ENCODE measurements at places on chromosomes 6 and 20. TPM values are rescaled to one million over a fixed set of nuclear protein-coding genes. Genes with fewer than 3 reads are reported as not detected.
A peak's percentile ranks its signal among the peaks of the same experiment; 100 is the strongest.

DNA sequence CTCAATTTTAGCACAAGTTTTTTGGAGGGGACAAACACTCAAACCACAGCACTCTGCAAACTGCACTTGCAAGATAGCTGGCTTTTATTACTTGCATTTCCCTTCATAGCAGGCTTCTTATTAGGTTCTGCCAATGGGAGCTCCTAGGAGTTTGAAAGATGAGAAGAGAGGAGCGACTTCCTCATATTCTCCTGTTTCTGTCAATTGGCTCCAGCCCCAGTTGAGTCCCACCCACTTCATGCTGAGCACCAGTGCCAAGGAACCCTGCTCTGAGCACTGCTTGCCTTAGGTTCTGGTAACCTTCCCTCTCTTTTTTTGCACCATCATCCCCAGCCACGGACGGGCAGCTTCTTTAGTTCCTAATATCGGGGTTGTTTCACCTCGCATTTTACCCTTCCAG lies 67.9 kb downstream of the PSMB1 start:
- DNase-seq: no peak

GRCh38 chr20:19758133-19758500 lies at the start of gene RIN2:
Gene RIN2, plus strand, starts transcription at chr20:19758258. Its CDS starts 131,344 bp downstream, at chr20:19889602.
- H3K4me1 ChIP-seq: no peaks in the 10 kb centered on the region
- no peak within 1 kb of the TSS for H3K27ac ChIP-seq
- H3K4me3 ChIP-seq: peak within 1 kb of the TSS; percentile 68
- H3K36me3 ChIP-seq: no peaks in the 10 kb centered on the region

GRCh38 chr20:46690219-46691106 lies 1.2 kb upstream of the TP53RK start:
- H3K4me3 ChIP-seq: no peak overlapping the region
- peak overlapping the region; percentile 78 for H3K27ac ChIP-seq
- no peaks in the 10 kb centered on the region for H3K36me3 ChIP-seq
- H3K27me3 ChIP-seq: no peaks in the 10 kb centered on the region
- no peak for DNase-seq

- no peaks in the 10 kb centered on the region for H3K36me3 ChIP-seq
- H3K4me1 ChIP-seq: peaks cover 6% of the 10 kb centered on the region
- H3K27ac ChIP-seq: no peak overlapping the region
- peaks cover 9% of the 10 kb centered on the region for H3K27me3 ChIP-seq
These were observed 6.0 kb upstream of the TULP1 start for GRCh38 chr6:35518566-35519312.

DNA sequence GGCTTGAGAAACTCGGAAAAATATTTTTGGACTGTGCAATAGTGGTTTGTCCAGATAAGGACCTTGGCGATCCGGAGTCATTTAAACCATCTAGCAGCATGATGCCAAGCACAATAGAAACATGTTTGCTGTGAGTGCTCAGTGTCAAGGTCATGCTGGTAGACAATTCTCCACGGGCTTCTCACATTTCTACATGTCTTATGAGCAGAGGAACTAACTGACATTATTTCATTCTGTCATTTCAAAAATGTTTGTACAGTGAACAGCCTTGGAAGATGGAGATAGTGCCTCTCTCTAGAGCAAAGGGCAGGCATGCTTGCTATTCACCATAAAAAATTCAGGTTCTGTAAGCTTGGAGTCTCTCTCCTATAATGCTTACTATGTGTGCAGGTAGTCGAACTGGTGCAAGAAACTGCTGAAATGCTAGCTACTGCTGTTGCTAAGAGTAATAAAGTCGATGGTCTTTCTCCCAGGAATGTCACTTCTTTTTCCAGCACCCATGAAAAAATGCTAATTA lies 25.4 kb upstream of the CCN2 start:
- H3K36me3 ChIP-seq: no peaks in the 10 kb centered on the region
- H3K27ac ChIP-seq: no peak overlapping the region
- H3K27me3 ChIP-seq: no peaks in the 10 kb centered on the region
- DNase-seq: no peak

DNA sequence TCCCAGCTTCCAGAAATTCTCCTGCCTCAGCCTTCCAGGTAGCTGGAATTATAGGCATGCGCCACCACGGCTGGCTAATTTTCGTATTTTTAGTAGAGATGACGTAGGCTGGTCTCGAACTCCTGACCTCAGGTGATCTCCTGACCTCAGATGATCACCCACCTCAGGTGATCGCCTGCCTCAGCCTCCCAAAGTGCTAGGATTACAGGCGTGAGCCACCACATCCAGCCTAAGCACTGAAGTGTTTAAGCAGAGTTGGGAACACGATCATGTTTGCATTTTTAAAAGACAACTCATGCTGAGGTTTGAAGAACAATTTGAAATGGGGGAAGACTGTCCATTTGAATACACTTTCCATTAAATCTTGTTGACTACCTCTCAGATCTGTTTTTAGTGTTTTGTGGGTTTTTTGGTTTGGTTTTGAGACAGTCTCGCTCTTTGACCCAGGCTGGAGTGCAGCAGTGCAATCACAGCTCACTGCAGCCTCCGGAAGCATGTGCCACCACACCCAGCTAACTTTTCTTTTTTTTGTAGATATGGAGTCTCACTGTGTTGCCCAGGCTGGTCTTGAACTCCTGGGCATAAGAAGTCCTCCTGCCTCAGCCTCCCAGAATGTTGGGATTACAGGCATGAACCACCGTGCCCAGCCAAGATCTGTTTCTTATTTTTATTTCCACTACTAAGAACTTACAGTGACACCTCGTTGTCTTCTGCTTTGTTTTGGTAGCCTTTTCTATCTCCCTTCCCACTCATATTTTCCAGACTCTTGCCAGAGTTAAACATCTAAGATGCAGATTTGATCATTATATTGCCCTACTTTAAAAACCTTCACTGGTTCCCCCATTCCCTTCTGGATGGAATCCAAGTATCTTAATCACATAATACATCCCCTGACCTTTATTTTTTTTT lies 5.5 kb downstream of the CASP8AP2 start:
- DNase-seq: no peak
- peak overlapping the region; percentile 84 for H3K27ac ChIP-seq
- no peaks in the 10 kb centered on the region for H3K36me3 ChIP-seq

DNA sequence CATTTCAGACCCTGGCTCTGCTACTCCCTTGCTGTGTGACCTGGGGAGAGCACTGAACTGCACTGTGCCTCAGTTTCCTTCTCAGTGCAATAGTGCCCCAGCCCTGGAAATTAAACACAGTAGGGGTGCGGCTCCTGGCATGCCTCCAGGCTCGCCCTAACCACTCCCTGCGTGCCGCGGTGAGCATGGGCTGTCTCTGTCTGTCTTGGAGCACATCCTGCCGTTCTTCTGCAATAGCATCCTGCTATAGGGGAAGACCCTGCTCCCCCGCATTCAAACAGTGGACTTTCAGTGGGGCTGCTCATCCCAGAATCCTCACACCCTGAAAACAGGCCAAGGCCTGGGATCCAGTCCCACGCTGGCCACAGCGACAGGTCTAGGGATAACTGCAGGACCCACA lies 129.5 kb downstream of the FOXC1 start:
- no peaks in the 10 kb centered on the region for H3K36me3 ChIP-seq
- DNase-seq: no peak
- no peaks in the 10 kb centered on the region for H3K4me1 ChIP-seq
- H3K27ac ChIP-seq: no peak overlapping the region
- no peaks in the 10 kb centered on the region for H3K27me3 ChIP-seq
- no peak overlapping the region for H3K4me3 ChIP-seq

DNA sequence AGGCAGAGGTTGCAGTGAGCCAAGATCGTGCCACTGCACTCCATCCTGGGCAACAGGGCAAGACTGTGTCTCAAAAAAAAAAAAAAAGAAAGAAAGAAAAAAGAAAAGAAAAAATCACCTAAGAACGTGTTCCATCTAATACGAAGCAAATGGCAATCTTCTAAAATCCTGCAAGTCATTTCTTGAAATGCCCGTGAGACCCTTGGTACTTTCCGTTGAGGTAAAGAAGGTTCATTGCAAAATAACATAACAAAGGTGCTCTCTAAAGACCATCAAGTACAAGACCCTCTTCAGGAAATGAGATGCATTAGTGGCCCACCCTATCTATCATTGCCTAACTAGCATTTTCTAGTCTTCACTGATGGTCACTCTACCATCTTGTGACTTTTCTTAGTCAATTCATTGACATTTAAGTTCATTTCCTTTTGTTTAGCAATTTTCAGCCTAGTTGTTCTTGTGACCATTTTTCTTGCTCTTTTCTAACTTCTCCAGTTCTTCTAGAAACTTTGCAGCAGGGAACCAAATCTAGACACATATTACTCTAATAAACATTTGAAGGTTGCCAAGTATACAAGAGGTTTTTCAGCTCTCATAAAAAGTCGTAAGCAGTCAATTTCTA lies 14.0 kb downstream of the MBOAT1 start:
- no peaks in the 10 kb centered on the region for H3K27me3 ChIP-seq
- H3K4me1 ChIP-seq: no peaks in the 10 kb centered on the region
- H3K4me3 ChIP-seq: no peak overlapping the region
- no peak overlapping the region for H3K27ac ChIP-seq
- no peak for DNase-seq

GRCh38 chr6:140475086-140475485 lies 1100.6 kb upstream of the CITED2 start:
- no peaks in the 10 kb centered on the region for H3K36me3 ChIP-seq
- no peaks in the 10 kb centered on the region for H3K4me1 ChIP-seq
- H3K27ac ChIP-seq: no peak overlapping the region

GRCh38 chr6:89121934-89122333 lies 4.1 kb upstream of the SRSF12 start:
- H3K4me3 ChIP-seq: no peak overlapping the region
- peaks cover 8% of the 10 kb centered on the region for H3K4me1 ChIP-seq
- H3K27me3 ChIP-seq: no peaks in the 10 kb centered on the region

NCOA5 gene
- total RNA-seq: 40.5 TPM

- no peak for DNase-seq
- no peak overlapping the region for H3K4me3 ChIP-seq
- no peak overlapping the region for H3K27ac ChIP-seq
- no peaks in the 10 kb centered on the region for H3K36me3 ChIP-seq
These were observed 46.0 kb downstream of the SIRPA start for GRCh38 chr20:1941226-1941625.

NRN1 gene
- 0.33 TPM for total RNA-seq

- H3K27ac ChIP-seq: no peak overlapping the region
- no peaks in the 10 kb centered on the region for H3K36me3 ChIP-seq
- DNase-seq: no peak
- no peaks in the 10 kb centered on the region for H3K4me1 ChIP-seq
These were observed 7.6 kb downstream of the ENTPD6 start for GRCh38 chr20:25203089-25203488.

CENPW gene
- 1.4 TPM for total RNA-seq

- no peak overlapping the region for H3K4me3 ChIP-seq
- H3K27ac ChIP-seq: no peak overlapping the region
- H3K27me3 ChIP-seq: no peaks in the 10 kb centered on the region
- DNase-seq: no peak
- H3K4me1 ChIP-seq: no peaks in the 10 kb centered on the region
These were observed 81.7 kb upstream of the PDE10A start for GRCh38 chr6:165744555-165745228.

DNA sequence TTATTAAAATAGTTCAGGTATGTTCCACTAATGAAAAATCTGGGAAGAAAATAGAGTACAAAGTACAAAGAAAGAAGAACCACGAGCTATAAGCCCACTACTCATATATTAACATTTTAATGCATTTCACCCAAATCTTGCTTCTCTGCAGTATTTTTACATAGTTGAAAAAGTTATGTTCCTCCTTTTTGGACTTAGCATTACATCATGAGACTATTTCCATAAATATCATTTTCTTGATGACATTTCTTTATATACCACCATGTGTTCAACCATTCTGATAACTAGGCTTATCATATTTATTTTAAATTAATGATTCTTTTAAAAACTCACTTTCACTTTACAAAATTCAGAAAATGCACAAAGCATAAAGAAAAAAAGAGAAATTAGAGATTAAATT lies 3.0 kb downstream of the IPCEF1 start:
- H3K4me3 ChIP-seq: no peak overlapping the region
- H3K36me3 ChIP-seq: no peaks in the 10 kb centered on the region
- no peaks in the 10 kb centered on the region for H3K4me1 ChIP-seq
- no peak for DNase-seq
- no peak overlapping the region for H3K27ac ChIP-seq

DNA sequence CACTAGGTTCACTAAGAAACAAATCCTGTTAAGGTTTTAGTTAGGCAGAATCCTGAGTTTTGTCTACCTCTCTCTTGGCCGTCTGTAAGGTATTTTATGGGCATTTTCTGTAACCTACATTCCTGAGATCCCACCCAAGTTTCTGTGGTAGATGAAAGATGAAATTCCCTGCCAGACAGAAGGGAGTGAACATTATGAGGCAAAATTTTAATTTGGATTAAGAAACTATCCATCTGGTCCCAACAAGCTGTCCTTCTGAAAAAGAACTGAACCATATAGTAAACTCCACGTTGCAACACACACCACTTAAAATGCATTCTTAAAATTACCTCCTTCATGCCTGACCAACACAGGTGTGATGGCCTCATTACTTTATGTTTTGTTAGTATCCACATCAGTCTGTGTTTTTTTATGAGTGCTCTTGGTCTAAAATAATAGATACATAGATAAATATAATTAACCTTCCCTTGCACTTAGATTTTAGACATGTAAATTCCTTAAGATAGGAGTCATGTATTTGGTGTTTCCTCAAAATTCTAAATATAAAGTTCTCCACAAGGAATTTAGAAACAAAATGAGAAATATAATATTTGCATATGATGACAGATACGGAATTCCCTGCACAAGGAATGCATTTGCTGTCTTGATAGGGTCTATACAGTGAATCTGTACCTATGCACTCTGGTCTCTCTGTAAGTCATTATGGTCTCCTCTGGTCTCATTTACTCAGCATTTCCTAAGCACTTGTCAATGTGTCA lies 86.5 kb downstream of the CHD6 start:
- no peak overlapping the region for H3K4me3 ChIP-seq
- no peak overlapping the region for H3K27ac ChIP-seq
- no peaks in the 10 kb centered on the region for H3K27me3 ChIP-seq
- peaks cover 5% of the 10 kb centered on the region for H3K36me3 ChIP-seq
- DNase-seq: no peak
- H3K4me1 ChIP-seq: no peaks in the 10 kb centered on the region
